ENCODE measurements at places on chromosomes 12 and 14.

- no peak for DNase-seq
These were observed 597.9 kb downstream of the VRK1 start for GRCh38 chr14:97395068-97395467.

DNA sequence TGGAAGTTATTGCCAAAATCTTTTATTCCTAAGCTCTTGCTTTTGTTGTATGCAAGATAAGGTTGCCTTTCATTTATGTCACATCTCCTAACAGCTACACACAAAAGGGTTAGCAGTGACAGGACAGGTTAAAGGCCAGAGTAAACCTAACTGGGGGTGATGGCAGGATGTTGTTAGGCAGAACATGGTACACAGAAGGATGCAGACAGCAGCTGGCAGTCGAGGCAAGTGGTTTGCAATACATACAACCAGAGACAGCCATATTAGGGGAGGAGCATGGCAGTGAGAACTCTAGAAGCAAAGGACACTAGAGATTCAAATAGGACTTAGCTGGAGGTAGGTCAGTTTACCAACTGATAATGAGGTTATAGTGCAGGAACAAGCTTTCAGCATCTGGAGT lies 2.7 kb upstream of the ABCD2 start:
- no peak for DNase-seq

- DNase-seq = peak; percentile 33
These were observed 13.7 kb upstream of the OR6J1 start for GRCh38 chr14:22657861-22658260.

GRCh38 chr12:103442822-103443221 lies 52.9 kb downstream of the C12orf42 start:
- DNase-seq = no peak

- no peak for DNase-seq
These were observed 10.5 kb downstream of the MLXIP start for GRCh38 chr12:122089077-122089476.

- DNase-seq = no peak
These were observed 28.3 kb downstream of the STON2 start for GRCh38 chr14:81371802-81372201.

GRCh38 chr12:92381856-92382255 lies 236.2 kb upstream of the BTG1 start:
- DNase-seq = no peak

- DNase-seq = no peak
These were observed 124.7 kb downstream of the DAAM1 start for GRCh38 chr14:59313144-59313651.

DNA sequence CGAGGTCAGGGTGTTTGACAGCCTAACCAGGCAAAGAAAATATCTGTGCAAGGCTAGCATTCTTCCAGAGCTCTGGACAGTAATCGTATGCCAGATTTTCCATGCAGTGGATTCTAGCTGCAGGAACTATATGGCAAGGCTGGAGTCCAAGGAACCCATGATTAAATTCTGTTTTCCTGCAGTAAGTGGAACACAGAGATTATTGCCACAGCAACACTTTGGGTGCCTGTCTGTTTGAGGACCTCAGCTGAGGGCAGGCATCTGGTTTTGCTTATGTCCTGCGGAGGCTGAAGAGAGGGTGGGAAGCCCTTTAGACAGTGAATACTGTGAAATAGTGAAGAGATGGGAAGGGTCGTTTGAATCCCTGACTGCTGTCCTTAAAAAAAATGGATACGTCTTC lies 104.4 kb downstream of the DAD1 start:
- DNase-seq = no peak

DNA sequence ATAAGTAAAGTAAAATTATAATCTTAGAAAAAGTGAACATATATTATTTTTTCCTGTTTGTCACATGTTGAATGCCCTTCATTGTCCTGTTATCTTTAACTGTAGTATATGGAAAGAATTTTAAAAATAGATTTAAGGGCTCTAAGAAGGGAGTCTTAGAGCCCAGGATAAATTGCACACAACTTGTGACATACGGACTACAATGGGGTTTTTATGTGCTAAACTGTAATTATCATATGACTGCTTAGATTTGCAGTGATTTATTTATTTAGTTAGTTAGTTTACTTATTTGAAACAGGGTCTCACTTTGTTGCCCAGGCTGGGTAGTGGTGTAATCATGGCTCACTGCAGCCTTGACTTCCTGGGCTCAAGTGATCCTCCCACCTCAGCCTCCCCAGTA lies 187.8 kb upstream of the HMGA2 start:
- DNase-seq = no peak

GRCh38 chr12:131101006-131101405 lies 147.3 kb downstream of the ADGRD1 start:
- no peak for DNase-seq

GRCh38 chr12:18882690-18883089 lies 144.8 kb downstream of the CAPZA3 start:
- DNase-seq = no peak

DNA sequence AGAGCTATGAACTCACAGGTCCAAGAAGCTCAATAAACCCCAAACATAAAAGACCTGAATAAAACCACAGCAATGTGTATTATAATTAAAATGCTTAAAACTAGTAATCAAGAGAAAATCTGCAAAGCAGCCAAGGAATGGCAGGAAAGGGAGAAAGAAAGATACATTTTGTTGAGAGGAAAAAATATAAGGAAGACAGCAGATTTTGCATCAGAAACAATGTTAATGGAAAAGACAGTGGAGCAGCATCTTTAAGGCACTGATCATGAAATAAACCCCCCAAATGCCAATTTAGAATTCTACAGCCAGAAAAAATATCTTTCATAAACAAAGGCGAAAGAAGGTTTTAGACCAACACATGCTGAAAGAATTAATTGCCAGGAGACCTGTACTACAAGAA lies 39.3 kb downstream of the RAN start:
- DNase-seq = no peak

DNA sequence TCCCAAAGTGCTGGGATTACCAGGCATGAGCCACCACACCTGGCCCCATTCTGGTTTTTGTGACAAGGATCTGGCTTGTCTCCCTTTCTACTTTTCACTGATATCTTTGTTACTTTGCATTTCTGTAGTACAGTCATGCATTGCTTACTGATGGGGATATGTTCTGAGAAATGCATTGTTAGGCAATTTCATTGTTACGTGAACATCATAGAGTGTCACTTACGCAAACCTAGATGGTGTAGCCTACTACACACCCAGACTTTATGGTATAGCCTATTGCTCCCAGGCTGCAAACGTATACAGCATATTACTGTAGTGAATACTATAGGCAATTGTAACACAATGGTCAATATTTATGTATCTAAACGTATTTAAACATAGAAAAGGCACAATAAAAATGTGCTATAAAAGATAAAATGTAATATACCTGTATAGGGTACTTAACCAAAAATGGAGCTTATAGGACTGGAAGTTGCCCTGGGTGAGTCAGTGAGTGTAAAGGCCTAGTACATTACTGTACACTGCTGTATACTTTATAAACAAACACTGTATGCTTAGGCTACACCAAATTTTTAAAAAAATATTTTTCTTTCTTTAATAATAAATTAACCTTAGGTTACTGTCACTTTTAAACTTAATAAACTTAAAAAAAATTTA lies 16.0 kb downstream of the MRPL42 start:
- DNase-seq = no peak

- no peak for DNase-seq
These were observed 120.9 kb upstream of the NPAS3 start for GRCh38 chr14:32817780-32818179.

DNA sequence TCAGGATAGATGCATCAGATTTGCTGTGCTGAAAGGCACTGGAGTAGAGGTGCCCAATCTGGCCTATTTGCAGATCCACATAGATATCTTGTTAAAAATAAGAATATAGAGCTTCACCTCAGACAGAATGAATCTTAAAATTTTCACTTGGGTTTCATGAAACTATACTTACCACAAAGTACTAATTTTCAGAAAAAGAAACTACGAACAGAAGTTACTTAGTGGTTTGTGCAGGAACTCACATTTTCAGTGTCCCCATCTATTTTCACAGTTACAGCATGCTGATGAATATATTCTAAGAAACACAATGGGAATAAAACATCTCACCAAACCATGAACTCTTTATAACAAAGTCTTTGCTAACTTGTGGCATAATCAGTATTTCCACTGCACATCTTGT lies 449.4 kb downstream of the RERGL start:
- DNase-seq = no peak

GRCh38 chr14:97177016-97177415 lies 379.8 kb downstream of the VRK1 start:
- no peak for DNase-seq
